ENCODE measurements at places on chromosomes 7 and 10.

- DNase-seq = no peak
These were observed 34.3 kb downstream of the DIP2C start for GRCh38 chr10:655184-655583.

GRCh38 chr10:97498841-97499560 lies at the start of gene UBTD1:
Gene UBTD1, plus strand, starts transcription at chr10:97498924. Its CDS starts 280 bp downstream, at chr10:97499204.
- no peak for DNase-seq

DNA sequence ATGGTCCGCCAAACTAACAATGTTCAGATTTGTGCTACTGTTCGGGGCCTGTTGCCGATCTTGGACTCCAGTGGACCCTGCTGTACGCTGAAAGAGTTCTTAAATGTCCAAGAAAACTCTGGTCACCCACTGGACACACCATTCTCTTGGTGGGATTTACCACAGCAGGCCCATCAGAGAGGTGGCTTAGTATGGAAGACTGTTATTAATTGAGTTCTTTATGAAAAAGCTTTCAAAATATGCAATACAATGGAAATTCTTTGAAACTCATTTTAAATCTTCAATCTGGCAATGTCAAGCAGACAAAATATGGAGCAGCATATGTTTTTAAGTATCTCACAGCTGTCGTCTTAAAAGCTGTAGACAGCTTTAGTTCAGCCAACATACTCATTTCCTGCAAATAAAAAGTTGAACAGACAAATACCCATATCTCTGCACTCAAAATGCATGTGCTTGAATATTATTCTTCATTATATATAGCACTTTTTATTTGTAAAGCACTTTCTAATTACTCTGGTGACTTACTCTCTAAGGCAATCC lies 37.4 kb upstream of the GRM8 start:
- DNase-seq = no peak

GRCh38 chr7:36119005-36119706 lies 33.9 kb upstream of the EEPD1 start:
- no peak for DNase-seq

- DNase-seq = no peak
These were observed 10.9 kb downstream of the OPTN start for GRCh38 chr10:13110908-13111307.

DNA sequence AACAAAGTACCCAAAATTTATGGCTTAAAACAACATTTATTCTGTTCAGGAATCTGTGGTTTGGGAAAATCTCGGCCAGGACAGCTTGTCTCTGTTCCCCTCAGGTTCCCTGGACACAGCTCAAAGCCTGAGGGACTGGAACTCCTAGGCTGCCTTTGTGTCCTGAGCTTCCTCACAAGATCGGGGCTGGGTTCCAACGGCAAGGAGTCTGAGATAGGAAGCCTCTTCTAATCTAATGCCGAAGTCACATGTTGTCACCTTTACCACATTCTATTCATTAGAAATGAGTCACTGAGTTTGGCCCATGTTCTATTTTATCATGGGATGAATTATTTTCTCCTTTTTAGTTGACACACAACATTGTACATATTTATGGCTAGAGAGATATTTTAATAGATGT lies 80.5 kb downstream of the ANKRD26 start:
- no peak for DNase-seq

DNA sequence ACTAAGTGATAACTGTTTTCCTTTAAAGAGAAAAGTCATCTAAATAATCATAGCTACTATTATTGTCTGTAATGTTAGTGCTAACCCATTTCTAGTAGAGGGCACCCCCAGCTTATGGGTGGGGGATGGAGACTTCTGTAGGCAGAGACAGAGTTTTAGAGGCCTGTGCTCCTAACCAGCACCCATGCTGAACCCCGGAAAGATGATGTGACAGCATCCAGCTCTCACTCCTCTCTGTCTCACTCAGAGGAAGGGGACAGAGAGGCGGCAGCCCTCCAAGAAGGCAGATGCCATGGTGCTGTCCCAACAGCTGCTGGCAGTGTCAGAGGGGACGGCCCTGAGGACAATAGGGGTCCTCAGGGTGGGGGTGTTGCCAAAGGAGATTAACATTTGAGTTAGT lies 74.4 kb upstream of the PRLHR start:
- DNase-seq = no peak

- DNase-seq = no peak
These were observed 7.2 kb upstream of the CHCHD1 start for GRCh38 chr10:73774637-73775036.

DNA sequence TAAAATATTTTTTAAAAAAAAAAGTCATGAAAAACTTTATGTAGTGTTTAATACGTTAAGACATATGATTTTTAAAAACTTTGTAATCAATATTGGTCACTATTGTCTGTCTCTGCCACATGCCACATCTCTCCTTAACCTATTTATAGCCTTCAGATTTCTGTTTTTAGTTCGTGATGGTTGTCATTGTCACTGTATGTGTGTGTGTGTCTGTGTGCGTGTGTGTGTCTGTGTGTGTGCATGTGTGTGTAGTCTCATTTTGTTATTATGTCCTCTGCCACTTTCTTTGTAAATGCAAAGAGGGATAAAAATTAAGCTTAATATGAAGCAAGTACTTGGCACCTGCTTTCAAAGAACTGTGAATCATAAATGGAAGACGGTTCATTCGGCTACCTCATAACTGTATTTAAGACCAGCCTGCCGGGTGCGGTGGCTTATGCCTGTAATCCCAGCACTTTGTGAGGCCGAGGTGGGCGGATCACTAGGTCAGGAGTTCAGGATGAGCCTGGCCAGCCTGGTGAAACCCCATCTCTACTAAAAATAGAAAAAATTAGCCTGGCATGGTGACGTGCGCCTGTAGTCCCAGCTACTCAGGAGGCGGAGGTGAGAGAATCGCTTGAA lies 354.0 kb downstream of the ARL4A start:
- DNase-seq = no peak

- DNase-seq = no peak
These were observed 35.1 kb upstream of the COBL start for GRCh38 chr7:51351661-51352060.

GRCh38 chr7:40996233-40996677 lies 706.6 kb downstream of the INHBA start:
- DNase-seq = no peak

- DNase-seq = no peak
These were observed 98.2 kb upstream of the DKK1 start for GRCh38 chr10:52215745-52216361.

DNA sequence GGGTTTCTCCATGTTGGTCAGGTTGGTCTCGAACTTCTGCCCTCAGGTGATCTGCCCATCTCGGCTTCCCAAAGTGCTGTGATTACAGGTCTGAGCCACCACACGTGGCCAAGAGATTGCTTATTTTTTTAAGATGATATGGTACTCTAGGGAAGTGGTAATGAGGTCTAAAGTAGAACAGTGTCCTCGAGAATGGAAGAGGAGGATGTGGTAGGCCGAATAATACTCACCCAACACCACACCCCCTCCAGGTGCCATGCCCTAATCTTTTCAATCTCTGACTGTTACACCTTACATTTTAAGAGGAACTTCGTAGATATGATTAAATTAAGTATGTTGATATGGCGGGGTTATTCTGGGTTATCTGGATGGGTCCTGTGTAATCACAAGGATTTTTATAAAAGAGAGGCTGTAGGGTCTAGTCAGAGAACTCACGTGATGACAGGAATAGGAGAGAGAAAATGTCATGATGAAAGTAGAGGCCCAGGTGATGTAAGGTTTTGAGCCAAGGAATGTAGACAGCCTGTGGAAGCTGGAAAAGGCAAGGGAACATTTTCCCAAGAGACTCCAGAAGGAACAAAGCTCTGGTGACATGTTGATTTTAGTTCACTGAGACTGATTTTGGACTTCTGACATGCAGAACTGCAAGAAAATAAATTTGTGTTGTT lies 29.5 kb downstream of the CDK13 start:
- no peak for DNase-seq

DNA sequence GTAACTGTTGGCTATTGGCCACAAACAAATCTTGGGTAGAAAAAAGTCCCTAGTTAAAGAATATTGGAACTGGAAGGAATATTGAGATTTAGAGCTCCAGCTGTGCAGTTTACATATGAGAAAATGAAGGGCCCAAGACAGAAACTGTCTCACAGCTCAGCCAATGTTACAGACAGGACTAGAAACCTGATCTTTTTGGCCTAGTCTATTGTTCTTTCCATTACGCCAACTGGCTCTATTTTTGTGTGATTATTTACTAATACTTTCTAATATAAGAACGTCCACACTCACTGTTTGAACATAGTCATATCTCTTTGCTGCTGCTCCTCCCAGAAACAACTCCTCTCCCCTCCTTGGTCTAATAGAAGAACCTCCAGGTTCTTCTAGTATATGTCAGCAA lies 1.2 kb downstream of the WEE2 start:
- no peak for DNase-seq

- no peak for DNase-seq
These were observed 829.3 kb upstream of the IGFBP3 start for GRCh38 chr7:46750321-46750865.

DNA sequence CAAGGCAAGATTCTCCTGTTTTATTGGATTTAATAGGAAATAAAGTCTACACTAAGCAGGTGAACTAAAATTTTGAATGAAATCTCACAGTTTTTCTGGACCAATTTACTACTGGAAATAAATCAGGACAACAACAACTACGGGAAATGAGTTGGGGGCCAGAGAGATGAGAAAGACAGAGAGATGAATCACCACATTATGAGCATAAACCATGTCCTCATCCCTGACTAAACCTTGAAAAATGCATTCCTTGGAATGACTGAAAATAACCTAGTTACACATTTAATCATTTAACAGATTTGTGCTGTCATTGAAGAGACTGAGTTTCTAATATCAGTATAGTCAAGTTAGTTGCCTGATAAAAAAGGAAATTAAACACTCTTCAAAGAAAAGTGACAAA lies 608.4 kb upstream of the KCND2 start:
- DNase-seq = no peak

GRCh38 chr10:43852149-43852548 lies 203.5 kb upstream of the ZNF32 start:
- no peak for DNase-seq

DNA sequence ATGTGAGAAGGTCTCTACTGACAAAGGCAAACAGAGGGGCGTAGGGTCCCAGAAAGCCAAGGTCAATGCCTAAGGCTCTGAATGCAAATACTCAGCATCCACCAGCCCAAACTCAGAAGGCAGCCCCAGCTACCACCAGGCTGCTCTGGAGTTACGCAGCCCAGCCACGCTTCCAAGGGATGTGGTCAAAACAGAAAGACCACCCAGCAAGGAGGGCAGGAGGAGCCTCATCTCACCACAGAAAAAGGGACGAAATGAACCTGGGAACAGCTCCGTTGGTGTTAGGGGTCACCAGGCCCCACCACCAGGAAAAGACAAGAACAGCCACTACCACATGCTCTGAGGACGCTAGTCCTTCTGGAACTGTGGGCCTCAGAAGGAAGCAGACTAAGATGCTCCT lies 65.1 kb downstream of the CTBP2 start:
- no peak for DNase-seq

DNA sequence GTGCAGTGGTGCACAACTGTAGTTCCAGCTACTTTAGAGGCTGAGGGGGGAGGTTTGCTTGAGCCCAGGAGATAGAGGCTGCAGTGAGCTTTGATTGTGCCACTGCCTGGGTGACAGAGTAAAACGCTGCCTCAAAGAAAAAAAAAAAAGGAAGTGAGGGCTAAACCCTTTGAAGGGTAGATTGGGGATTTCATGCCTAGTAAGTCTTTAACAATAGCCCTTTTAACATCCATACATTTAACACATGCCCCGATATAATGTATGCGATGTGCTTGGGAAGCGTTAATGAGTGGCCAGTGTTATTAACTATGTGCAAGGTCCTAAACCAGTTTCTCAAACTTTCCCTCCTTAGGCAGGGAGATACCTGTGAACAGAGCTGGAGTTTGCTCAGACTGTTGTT lies 229.2 kb upstream of the HPS1 start:
- no peak for DNase-seq

GRCh38 chr10:29026802-29027580 lies 261.9 kb upstream of the LYZL1 start:
- no peak for DNase-seq

GRCh38 chr7:24718977-24719491 lies 38.2 kb downstream of the GSDME start:
- DNase-seq = no peak

DNA sequence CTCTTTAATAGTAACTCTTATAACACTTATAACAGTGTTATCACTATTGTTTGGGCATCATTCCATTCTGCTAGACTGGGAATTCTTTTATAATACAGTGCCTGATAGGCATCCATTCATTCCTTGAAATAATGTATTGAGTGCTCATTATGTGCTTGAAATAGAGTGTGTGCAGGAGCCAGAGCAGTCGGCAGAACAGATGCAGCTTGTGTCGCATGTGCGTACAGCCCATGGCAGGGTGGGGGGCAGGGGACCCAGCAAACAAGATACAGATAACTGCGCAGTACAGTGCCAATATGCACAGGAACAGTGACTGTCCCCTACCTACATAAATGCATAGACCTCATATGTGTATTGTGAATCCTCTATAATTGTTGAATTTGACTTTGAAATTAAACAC lies 99.3 kb downstream of the KAT6B start:
- DNase-seq = no peak

GRCh38 chr7:123148813-123149212 lies 51.0 kb downstream of the SLC13A1 start:
- no peak for DNase-seq

GRCh38 chr10:96153070-96153469 lies 23.0 kb downstream of the ZNF518A start:
- no peak for DNase-seq

DNA sequence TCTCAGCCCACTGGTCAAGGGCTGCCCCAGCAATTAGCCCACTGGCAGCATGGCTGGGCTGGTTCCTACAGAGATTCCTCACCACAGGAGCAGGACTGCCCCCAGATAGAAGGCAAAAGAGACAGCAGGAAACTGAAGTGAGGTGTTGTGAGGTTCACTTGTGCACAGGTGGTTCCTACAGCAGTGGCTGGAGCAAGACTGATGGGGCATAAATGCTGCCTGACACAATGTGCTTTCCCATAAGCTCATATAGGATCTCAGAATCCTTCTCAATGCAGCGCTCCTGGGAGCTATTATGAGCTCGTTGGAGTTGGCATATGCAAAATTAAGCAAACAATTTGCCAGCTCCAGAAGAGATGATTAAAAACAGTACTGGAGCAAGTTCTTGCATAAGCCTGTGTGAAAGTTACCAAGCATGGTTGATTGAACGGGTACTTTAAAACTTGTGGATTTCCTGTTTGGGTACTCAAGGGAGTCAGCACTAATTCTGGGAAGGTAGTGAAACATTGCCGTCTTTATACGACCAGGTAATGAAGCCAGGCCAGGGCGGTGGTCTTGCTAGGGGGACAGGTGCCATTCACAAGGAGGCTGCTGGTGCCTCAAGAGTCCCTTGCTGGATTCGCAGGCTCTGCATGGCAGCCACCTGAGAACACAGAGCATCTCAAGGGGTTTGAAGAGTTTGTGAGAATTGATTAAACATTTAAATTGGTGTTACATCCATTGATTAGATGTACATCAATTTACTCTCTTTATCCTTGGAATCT lies 20.3 kb upstream of the PRKCQ start:
- no peak for DNase-seq

DNA sequence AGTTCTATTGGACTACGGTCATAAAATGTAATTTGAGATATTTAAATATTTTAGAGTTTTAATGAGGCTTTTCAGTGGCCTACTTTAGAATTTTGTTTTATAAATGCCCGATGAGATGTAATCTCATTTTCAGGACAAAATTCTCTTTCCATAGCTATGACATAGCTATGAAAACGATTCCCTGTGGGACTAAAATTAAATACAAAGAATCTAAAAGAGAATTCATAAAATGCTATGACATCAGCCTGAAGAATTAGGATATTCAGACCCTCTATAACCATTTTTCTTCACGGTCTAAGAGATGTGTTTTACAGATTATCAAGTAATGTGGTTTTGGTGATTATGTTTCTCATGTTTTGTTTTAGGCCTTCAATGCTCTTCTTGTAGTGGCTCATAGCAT lies 48.2 kb upstream of the ODAD2 start:
- DNase-seq = no peak
